ENCODE measurements at places on chromosomes 1 and 21.

GRCh38 chr21:32413015-32413504, 554 bp downstream of the EVA1C start:
- no peak for DNase-seq

DNA sequence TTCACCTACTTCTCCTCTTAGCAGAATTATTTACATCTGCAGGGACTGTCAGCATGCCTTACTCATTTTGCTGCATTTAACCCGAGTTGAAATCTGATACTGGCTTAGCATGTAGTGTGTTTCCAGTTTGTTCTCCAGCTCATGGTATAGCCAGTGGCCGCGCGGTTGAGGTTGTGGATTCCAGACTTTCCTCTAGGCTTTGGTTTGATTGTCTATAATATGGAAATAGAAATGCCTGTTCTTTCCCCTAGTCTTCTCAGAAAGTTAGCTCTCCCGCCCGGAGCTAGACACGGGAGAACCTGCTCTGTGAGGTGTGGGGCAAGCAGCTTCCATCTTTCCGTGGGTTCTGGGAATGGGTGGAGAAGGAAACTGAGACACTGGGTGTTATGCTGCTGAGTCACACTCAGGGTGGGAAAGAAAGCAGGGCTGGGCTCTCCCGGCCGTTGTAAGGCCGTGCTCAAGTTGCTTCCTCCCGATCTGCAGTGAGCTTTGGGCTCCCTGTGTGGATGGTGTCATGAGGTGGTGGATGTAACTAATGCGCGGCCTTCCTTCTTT, 206.8 kb upstream of the TMEM51 start:
- DNase-seq: peak; percentile 15

DNA sequence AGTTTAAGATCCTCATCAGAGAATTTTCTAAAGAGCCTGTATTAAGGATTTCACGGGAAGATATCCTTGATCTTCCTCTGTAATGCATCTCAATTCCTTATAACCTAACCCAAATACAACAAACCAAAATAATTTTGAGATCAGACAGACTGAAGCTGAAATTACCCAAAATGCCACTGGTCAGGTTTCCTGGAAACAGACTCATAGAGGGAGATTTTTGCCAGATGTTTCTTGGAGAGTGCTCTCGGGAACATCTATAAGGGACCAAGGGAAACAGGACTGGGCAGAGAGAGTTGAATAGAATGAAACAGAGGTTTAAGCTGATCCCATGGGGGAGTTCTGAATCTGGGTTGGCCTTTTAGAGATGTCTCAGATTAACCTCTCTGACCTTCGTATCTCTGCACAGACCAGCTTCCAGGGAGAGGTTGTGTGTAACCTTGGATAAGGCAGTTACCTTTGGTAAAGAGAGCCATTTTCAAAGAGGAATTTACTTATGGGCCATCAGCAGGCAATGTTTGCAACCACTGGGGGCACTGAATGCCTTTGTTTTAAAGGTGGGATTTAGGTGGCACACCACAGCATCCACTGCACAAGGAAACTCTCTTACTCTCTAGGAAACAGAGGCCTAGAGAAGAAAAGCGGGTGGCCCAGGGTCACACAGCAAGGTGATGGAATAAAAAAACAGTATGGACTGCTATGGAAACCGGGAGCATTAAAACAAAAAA, 130.8 kb upstream of the SGIP1 start:
- no peak for DNase-seq

- DNase-seq: no peak
Observed at GRCh38 chr1:223223091-223223995, 80.3 kb upstream of the TLR5 start.

Measured in thoracic aorta (tissue), 2 donors.